ENCODE measurements at places on chromosomes 12 and 14.

- no peak for DNase-seq
Observed at GRCh38 chr14:92801917-92802316, 7.8 kb downstream of the GOLGA5 start.

DNA sequence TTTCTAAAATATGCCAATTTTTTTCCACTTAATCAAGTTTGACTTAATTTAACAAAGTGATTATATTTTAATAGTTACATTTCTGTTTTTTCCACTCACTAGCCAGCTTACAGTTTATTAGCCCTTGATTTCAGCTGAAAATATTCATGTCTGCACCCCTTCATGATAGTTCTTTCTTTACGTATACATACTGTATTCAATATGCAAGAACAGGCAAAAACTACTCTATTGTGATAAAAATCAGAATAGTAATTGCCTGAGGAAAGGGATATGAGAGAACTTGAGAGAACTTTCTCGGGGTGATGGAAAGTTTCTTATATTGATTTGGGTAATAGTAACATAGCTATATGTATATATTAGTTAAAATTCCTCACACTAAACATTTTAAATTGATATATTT, 17.4 kb upstream of the PSMA6 start:
- DNase-seq: no peak

- no peak for DNase-seq
Observed at GRCh38 chr12:16606201-16606849, 363 bp upstream of the LMO3 start.

DNA sequence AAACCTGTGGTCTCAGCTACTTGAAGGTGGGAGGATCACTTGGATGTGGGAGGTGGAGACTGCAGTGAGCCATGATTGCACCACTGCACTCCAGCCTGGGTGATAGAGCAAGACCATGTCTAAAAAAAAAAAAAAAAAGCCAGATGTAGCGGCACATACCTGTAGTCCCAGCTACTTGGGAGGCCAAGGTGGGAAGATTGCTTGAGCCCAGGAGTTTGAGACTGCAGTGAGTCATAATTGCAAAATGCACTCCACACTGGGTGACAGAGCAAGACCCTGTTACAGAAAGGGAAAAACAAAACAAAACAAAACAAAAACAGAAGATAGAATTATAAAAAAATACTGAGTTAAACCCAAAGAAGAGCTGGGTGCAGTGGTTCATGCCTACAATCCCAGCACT, 29.1 kb upstream of the APOF start:
- no peak for DNase-seq

DNA sequence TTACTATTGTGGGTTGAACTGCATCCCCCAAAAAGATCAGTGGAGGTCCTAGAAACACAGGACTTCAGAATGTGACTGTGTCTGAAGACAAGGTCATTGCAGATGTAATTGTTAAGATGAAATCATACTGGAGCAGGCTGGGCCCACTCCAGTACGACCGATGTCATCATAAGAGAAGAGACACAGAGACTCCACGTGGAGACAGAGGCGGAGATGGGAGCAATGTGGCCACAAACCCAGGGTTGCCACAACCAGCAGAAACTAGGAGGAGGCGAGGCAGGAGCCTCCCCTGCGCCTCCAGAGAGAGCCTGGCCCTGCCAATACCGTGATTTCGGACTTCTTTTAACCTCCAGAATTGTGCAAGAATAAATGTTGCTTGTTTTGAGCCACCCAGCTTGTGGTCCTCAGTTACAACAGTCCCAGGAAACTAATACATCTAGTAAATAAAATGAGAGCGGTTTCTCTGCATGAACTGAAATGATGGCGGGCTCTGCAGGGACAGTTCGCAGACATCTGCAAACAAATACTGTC, 25.7 kb upstream of the FZD10 start:
- DNase-seq: no peak

DNA sequence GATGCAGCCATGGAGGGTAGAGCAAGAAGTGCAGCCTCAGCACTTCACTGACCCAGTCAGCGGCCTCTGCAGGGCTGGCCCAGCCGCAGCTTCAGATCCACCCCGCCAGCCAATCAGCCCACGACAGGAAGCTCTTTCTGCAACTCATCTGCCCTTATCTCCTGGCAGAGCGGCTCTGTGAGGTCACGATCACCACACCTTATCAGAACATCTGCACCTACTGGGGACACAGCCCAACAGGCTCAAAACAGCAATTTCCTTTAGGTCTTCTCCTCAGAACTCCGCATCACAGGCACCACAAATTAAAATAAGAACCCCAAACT, 287.3 kb downstream of the BCL11B start:
- no peak for DNase-seq

GRCh38 chr12:25266497-25266896, 15.8 kb upstream of the KRAS start:
- DNase-seq: no peak

- peak; percentile 83 for DNase-seq
Observed at GRCh38 chr12:116492703-116493324, 66.4 kb upstream of the MAP1LC3B2 start.

GRCh38 chr12:70759161-70759918, 122.1 kb upstream of the PTPRB start:
- DNase-seq: no peak

GRCh38 chr12:123397400-123397799, 13.5 kb downstream of the KMT5A start:
- no peak for DNase-seq

DNA sequence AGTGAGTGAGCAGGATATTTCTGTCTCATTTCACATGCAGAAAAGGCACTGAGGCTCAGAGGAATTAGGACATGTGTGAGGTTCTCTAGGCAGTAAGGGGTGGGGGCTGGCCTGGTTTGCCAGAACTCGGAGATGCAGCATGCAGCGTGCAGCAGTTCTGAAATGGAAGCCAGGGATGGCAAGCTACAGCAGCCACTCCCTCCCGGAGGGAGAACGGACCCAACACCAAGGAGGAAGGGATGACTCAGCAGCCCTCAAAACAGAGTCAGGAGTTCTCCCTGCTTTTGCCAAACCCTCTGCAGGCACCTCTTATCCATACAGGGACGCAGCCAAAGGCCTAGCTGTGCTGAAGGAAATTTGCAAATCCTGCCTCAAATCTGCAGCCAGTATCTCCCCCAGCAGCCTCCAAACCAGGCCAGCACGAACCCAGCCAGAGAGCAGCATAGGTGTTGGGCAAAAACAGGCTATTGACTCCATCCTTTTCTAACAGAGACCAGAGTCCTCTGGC, 10.3 kb upstream of the SERPINA3 start:
- DNase-seq: peak; percentile 31

GRCh38 chr12:119748497-119748896, 80.6 kb downstream of the PRKAB1 start:
- peak; percentile 13 for DNase-seq

GRCh38 chr12:88570103-88570502, 10.2 kb downstream of the KITLG start:
- DNase-seq: peak; percentile 63

DNA sequence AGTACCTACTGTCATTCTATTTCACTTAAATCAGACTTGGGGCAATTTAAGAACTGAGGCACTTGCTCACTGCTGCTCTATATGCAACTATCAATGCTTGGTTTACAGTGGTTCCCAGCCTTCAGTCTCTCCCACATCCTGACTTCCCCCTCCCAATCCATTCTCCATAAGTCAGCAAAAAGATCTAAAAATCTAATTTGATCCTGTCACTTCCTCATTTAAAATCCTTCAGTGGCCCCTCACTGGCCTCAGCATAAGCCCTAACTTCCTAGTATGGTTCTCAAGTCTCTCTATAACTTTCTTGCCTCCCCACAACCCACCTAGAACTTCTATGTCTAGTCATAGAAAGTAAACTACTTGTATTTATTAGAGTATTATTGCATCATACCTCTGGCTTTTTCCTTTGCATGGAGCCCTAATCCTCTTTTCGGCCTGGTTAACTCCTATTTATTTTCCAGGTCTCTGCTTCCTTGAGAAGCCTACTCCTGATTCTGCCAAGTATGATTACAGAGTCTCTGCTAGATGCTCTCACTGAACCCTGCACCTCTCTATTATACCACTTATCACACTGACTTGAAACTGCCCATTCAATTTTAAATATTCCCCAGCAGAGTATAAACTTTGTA, 130.6 kb downstream of the RALGAPA1 start:
- DNase-seq: no peak

DNA sequence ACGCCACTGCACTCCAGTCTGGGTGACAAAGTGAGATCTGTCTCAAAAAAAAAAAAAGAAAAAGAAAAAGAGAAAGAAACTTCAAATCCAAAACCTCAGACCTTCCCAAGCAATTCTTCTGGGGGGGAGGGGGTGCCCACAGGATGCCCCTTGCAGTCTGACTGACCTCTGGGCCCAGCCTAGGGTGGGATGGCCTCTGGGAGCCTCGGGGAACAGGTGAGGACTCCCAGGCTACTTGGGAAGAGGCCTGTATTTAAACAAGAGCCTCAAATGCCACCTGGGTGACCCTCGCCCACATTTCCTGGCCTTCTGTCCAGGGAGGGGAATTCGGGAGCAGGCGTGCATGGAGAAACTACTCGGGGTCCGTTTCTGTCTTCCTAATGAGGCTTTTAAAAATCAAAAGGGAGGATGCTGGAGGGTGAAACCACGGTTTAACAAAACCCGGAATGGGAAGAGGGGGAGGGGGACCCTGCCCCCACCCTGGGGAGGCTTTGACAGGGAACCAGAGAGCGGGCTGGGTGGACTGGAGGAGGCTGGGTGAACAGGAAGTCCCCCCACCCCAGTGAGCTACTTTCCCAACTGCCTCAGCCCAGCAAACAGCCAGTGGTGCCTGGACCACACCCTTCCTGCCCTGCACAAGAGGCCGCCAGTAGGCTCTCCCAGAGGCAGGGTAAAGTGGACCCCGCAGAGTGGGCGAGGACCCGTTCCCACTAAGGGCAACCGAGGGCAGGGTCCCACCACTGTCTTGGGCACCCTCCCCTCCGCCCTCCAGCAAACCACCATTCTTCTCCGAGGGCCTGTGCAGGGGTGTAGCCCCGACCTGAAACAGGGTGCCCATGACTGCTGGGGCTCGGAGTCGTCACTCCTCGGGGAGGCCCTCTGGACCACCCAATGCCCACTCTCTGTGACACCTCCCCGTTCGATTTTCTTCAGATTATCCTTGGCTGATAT, 1.5 kb upstream of the FBRSL1 start:
- DNase-seq: no peak

- no peak for DNase-seq
Observed at GRCh38 chr14:53814392-53814791, 142.2 kb downstream of the BMP4 start.

GRCh38 chr12:104207416-104208205, 8.0 kb upstream of the TXNRD1 start:
- DNase-seq: no peak

DNA sequence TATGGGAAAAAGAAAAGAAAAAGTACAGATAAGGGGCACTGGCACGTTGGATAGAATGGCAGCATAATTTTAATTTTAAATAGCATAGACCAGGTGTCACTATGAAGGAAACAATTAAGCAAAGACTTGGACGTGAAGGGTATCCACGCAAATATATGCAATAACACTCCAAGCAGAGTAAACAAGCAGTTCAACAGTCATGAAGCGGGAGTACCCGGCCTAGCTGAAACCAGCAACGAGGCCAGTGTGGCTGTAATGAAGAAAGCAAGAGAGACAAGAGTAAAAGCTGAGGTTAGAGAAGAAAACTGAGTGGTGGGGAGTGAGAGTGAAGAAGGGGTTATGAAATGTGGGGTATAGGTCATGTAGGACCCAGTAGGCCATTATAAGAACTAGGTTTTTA, 85.4 kb downstream of the BCL2L14 start:
- no peak for DNase-seq

- no peak for DNase-seq
Observed at GRCh38 chr14:53054457-53054856, 98.7 kb downstream of the DDHD1 start.

- DNase-seq: no peak
Observed at GRCh38 chr12:4355156-4356040, 24.1 kb downstream of the FGF23 start.

- DNase-seq: no peak
Observed at GRCh38 chr14:75427126-75427481, 718 bp upstream of the JDP2 start.

GRCh38 chr12:93622485-93622884, 50.0 kb downstream of the SOCS2 start:
- peak; percentile 47 for DNase-seq

DNA sequence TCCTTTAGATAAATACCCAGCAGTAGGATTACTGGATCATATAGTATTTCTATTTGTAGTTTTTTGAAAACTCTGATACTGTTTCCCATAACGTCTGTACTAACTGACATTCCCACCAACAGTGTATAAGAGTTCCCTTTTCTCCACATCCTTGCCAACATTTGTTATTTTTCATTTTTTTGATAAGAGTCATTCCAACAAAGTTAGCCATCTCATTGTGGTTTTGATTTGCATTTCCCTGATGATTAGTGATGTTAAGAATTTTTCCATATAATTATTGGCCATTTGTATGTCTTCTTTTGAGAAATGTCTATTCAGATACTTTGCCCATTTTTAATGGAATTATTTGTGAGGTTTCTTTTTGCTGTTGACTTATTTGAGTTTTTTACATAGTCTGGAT, 486.0 kb downstream of the FLRT2 start:
- no peak for DNase-seq

GRCh38 chr12:80234667-80235066, 135.3 kb downstream of the OTOGL start:
- DNase-seq: no peak

DNA sequence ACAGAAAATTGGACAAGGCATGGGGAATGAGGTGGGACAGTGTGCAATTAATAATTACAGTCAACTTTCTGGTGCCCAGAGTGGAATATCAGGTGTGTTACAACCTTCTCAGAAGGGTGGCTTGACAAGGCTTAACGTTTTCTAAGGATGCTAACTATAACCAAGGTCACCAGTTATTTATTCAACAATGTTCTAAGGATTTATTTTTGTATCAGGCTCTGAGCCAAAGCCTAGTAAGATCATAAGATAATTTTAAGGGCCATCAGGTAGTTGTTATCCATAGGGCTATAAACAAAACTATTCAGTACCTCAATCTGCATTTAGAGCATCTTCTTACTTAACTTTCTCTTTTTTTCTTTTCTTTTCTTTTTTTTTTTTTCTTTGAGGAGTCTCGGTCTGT, 134.0 kb downstream of the TMTC1 start:
- DNase-seq: no peak

DNA sequence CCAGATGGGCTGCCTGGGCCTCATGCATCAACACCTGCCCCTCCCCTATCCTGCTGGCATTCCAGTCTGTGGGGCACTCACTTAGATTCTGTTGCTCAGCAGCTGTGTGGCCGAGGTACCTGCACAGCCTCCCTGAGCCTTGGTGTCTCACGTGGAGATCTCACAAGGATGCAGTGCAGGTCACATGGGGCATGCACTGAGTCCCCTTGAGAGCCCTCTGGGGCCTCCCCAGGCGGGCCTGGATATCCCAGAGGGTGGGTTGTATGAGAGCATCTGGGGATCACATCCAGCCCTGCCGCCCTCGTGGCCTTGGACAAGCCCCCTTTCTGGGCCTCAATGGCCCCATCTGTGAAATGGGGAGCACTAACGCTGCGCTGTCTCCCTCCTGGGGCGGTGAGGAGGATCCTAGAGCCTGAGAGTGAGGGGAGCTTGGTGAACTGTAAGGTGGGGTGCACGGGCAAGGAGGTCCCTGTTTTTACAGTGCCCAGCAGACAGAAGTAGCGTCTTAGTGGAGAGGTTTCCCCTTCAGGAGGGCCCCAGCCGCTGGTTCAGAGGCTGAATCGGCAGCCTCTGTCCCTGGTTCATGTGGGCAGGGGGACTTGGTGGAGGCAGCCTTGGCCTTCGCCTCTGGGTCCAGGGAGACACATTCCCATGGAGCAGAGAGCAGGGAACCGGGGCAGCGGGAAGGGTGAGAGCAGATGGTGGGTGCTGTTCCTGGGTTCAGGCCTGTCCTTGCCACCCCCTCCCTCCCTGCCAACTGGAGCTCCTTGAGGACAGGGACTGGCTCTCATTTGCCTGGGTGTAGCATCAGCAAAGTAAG, 791 bp upstream of the SLC25A47 start:
- DNase-seq: no peak

Measured in RCC 7860 (cell line).